ENCODE measurements at places on chromosomes 4 and X. TPM values are rescaled to one million over a fixed set of nuclear protein-coding genes. Genes with fewer than 3 reads are reported as not detected.

The NEUROG2 gene
- total RNA-seq, result not detected

The TMPRSS11B gene
- not detected for total RNA-seq

The CYP4V2 gene
- 3.7 TPM for total RNA-seq

The IBSP gene
- total RNA-seq, result not detected

The MBTPS2 gene
- total RNA-seq, result 2.9 TPM

The H2BW2 gene
- total RNA-seq, result not detected

The PAK3 gene
- total RNA-seq, result 3.9 TPM

The MGST2 gene
- 57.5 TPM for total RNA-seq

The STIM2 gene
- 18.3 TPM for total RNA-seq

The ZNF674 gene
- total RNA-seq, result 2.3 TPM

The COX7B2 gene
- not detected for total RNA-seq

The LGI2 gene
- 0.06 TPM for total RNA-seq

The C4orf54 gene
- 0.06 TPM for total RNA-seq

The VSIG4 gene
- not detected for total RNA-seq

The ENPP6 gene
- not detected for total RNA-seq

The HMX1 gene
- total RNA-seq, result not detected

The CD38 gene
- 5.3 TPM for total RNA-seq

The GLRA3 gene
- total RNA-seq, result not detected

The GABRG1 gene
- total RNA-seq, result not detected

The SPARCL1 gene
- 385 TPM for total RNA-seq

The MAP3K15 gene
- total RNA-seq, result 0.06 TPM

All from bladder microvascular endothelial cell (primary cell).